ENCODE measurements at places on chromosomes 1 and 21.

DNA sequence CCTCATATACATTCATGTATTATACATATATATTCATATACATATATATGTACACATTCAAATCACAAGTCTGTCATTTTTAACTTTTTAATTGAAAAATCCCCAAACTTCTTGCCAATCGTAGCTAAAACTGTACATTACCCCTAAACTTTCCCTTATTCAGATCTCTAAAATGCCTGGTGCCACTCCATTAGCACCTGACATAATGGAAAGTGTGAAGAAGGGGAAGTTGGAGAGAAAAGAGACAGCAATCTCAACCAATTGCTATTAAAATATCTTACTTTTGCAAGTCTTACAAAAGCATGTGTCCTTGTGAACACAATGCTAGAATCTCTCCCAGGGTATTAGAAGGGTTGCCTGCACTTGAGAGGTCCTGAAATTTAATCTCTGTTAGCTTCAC is 22.7 kb upstream of the PRKACB start:
- no peak for DNase-seq

DNA sequence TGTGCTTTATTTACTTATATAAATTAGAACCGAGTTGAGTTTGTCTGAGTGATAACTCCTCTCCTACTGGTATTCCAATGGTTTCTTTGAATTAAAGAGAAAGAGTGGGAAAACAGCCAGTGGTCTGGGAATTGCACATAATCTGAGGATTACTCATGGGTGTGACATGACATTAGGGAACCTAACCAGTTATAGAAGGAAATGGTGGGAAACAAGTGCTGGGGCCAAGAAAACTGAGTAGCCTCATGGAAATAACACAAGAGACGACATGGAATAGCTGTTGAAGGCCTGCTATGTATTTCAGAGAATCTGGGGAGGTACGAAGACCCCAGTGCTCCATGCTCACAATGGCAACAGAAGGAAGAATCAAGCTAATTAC is 41.8 kb upstream of the LRRC52 start:
- no peak for DNase-seq

GRCh38 chr1:114310695-114311271 is 157.1 kb upstream of the SYT6 start:
- no peak for DNase-seq

DNA sequence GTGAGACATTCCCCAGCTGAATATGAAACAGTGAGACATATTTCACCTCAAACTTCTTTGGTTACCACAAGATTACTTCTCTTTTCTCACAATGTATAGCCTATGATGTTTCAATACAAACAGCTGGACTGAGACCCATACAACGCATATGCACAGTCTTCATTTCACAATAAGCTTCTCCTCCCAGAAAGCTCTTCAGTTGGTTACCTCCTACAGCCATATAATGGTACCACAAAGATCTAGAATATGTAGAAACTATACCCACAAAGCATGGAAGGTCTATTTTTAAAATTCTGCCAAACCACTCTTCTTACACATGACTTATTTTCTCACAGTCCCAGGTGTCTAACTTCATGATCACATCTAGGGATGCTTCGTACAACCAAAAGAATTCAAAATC is 70.8 kb downstream of the JAK1 start:
- DNase-seq: no peak

DNA sequence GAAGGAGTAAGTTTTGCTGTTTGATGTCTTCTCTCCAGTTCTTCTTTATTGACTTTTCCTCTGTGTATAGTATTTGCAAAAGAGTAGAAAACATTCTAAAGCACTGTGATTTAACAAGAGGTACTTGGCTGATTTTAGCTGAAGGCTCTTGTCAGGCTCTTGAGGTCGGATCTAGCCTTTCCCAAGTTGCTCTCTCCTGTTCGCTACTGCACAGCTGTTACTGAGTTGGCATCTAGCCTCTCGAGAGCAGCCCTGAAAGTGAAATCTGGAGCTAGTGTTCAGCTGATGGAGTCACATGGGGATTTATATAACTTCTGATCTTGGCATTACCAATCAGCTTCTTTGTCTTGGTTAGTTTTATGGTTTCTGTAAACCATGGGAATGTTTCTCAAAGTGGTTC is 193.1 kb downstream of the RYR2 start:
- DNase-seq: no peak

- no peak for DNase-seq
Measured at GRCh38 chr1:116019653-116020253, 43.4 kb downstream of the SLC22A15 start.

GRCh38 chr1:188027613-188028012 is 1198.9 kb downstream of the PLA2G4A start:
- no peak for DNase-seq

DNA sequence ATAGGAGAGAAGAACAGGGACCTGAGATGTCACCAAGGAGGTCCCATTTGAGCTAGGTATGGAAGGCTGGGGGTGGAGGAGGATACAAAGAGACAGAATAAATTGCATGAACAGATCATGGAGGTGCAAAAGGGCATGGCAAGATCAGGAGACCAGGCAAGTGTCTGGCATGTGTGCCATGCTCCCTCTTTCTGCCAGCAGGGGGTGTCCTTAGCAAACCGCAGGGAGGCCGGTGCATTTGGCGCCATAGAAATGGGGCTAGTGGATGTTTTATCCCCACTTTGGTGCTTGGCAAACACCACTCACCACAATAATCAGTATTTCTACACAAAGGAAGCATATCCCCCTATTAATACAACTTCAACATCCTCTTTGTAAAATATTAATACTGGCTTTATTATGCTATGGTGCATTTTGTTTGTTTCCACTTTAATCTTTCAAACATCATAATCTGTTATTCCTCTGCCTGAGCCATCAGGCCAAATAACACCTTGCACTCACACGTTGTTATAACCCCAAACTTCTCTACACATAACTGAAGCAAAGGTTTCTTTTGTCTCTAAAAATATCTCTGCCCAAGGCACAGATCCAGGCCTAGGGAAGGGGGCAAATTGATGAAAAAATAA is 25.9 kb downstream of the S100A6 start:
- peak; percentile 43 for DNase-seq

DNA sequence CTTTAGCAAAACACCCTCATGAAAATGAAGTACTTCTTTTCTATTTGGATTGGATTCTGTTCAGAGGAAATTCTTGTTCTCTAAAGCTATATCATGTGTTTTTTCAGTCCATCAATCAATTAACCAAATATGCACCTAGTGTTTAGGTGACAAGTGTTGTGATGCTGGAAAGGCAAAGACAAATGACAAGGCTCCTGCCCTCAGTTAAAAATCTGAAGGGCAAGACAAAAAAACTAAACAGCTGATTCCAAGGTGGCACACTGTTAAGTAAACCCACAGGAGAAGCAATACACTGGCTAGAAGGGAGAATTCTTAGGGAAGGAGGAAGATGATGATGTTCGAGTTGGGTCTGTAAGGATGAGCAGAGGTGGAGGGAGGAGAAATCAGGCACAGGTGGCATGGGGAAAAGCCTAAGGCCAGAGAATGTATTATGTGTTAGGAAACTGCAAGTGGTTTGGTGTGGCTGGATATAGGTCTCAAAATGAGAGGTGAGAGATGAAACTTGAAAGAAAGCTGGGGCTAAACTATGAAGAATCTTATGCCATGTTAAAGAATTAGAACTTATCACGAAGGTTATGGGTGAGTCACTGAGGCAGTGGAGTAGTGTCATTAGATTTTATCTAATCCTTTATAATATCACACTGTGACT is 51.8 kb upstream of the GFI1 start:
- DNase-seq: no peak

GRCh38 chr1:47901001-47901575 is 96.1 kb downstream of the TRABD2B start:
- no peak for DNase-seq

DNA sequence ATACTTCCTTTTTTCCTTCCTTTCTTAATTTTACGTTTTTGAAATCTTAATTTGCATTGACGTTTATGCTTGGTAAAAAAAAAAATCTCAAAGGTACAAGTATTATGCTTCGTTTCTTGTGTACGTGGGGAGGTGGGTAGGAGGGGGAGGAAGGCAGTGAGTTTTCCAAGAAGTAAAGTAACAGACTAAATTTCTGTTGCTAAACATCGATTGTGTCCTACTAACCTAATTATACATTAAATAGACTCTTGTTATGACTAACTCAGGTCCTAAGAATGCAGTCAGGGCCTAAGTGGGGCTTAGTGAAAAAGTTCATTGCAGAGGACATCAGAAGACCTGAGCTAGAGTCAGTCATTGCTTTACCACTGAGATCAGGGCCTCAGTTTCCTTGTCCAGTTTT is 17.5 kb downstream of the NEK7 start:
- DNase-seq: no peak

DNA sequence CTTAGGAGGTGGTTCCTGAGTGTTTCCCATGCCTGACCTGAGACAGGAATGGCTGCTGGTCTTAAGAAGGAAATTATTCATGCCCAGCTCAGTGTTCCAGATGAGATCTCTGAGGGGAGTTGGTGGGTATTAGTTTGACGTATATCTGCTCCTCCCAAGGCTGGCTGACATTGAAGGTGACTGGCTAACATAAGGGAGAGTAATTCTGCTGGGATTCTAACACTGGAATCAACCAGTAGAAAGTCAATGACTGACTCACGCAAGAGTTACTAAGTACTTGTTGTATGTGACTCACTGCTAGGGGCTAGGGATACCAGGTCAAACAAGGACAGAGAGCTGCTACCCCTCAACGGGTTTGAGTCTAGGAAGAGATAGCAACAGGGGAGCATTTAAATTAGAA is 177.3 kb downstream of the CACNA1E start:
- DNase-seq: no peak

- no peak for DNase-seq
Measured at GRCh38 chr1:217138799-217139466, 415.7 kb upstream of the ESRRG start.

DNA sequence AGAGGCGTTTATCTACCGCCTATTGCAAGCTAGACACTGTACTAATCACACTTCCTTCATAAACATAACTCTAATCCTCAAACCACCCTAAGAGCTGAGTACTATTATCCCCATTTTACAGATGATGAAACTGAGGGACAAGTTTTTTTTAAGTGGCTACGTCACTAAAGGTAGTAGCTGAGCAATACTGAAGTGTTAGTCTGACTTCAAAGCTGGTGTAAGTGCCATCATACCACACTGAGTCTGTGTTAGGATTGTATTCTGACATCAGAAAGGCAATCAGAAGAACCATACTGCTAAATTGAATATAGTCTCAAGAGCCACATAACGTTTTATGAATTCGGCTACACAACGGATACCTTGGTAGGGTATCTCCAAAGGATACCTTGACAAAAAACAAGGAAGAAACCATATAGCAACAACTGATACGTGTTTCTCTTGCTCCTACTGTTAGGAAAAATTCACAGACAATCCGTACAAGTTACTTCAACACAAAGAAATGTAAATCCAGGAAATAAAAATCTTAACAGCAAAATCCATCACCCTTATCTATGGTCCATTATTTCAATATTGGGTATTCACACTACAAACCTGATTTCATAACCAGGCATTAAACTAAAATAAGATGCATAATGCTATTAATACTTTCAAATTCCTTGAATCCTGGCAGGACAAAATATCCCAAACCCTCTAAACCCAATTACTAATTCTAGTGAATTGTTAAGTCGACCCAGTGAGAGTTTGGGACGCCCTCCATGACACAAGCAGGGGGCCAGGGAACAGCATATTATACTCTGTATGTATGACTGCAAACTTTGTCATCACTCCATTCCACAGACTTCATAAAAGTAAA is 1.6 kb downstream of the TP53BP2 start:
- DNase-seq: no peak

GRCh38 chr1:162361349-162361748 is 15.3 kb downstream of the SPATA46 start:
- DNase-seq: no peak

Measured in T-helper 17 cell (primary cell).